Inflammatory macrophage treated with lipopolysaccharide for 1 hour (primary cell): ENCODE measurements at places on chromosomes 1 and 21.

DNA sequence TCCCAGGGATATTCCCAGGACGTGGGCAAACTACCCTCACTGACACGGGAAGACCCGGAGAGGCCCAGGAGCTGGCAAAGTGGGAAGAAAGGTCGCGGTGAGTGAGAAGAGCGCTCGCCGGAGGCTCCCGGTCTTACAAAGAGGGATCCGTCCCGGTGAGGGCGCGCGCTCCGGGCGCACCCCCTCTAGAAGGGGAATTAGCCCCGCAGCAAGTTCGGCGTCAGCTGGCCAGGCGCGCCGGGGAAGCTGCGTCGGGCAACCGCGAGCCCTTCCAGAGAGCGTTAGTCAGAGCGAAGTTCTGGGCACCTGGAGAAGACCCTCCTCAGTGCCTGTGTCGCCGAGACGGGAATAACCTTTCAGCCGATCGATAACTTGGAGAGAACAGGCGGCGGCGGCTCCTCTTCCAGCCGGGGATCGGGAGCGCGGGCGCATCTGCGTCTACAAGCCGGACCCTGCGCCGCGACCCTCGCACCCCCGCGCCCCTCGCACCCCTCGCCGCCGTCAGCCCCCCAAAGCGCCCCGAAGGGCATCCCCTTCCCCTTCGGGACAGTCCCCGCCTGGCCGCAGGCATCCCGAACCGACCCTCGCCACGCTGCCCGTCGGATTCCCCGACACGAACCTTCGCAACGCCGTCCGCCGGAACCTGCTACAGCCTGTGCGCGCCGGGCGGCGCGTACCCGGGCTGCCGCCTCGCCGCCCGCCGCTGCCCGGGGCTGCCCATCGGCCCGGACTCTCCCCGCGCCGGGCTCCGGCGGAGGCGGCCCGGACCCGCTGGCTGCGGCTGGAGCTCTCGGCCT, 485 bp downstream of the SIPA1L2 start:
- peak; percentile 29 for DNase-seq

DNA sequence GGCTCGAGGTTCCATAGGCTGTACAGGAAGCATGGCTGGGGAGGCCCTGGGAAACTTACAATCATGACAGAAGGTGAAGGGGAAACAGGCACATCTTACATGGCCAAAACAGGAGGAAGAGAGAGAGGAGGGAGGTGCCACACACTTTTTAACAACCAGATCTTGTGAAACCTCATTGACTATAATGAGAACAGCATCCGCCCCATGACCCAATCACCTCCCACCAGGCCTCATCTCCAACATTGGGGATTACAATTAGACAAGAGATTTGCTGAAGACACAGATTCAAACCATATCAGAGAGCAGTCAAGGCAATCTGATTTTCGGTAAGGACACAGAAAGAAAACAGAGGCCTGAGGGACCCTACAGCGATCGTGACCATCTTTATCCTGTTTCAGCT, 41.7 kb downstream of the TNFRSF9 start:
- DNase-seq: no peak

DNA sequence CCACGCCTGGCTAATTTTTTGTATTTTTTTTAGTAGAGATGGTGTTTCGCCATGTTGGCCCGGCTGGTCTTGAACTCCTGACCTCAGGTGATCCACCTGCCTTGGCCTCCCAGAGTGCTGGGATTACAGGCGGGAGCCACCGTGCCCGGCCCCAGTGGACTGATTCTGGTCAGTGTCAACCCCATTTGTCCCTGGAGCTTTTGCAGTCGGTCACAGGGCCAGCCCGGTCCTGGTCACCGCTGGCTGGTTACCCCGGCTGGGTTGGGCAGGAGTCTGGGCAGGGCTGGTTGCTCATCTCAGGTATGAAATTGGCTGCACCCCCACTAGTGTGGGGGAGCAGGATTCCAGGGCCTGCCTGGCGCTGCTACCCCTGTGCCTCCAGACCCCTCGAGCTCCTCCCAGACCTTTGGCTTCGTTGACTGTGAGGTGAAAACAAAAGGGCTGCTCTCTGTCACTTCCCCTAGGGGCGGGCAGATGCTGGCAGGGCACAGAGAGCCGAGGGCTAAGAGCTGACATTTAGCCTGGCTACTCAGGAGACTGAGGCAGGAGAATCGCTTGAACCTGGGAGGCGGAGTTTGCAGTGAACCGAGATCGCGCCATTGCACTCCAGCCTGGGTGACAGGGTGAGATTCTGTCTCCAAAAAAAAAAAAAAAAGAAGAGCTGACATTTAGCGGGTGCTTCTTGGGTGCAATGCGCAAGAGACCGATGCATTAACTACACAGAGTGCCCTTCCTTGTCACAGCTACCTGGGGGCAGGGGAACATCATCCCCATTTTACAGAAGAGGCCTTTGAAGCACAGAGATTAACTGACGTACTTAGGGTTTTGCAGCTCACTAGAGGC, 10.6 kb downstream of the TNFRSF1B start:
- DNase-seq: no peak

GRCh38 chr1:239185245-239185619, 201.1 kb upstream of the CHRM3 start:
- DNase-seq: no peak

- DNase-seq: no peak
Observed at GRCh38 chr1:157932069-157932468, 61.4 kb upstream of the KIRREL1 start.

DNA sequence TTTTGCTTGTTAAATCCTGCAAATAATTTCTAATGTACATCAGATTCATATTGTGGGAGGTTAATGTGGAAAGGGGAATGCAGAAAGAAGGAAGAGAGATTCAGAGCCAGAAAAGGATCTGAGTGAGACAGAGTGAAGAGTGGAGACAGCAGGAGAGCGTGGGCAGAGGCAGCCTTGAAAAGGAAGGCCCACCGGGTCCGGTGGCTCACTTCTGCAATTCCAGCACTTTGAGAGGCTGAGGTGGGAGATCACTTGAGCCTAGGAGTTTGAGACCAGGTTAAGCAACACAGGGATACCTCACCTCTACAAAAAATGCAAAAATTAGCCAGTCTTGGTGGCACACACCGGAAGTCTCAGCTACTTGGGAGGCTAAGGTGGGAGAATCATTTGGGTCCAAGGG, 222.0 kb upstream of the RAB4A start:
- no peak for DNase-seq

- DNase-seq: no peak
Observed at GRCh38 chr1:215044151-215044550, 38.4 kb upstream of the KCNK2 start.

DNA sequence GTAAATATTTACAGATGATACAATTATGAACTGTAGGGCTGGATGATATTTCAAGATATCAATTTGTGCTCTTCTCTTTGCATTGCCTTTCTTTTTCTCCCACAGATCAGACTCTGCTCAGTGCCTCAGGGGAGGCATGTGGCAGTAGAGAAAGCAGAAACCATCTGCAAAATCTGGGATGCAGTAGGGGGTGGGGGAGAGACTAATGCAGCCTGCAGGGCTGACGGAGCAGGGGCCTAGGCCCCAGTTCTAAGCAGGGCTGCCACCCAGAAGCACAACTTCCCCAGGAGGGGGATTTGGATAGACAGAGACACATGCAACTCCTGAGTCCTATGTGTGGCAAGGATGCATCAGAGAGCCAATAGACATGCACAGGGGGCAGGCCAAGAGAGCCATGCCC, 511.6 kb downstream of the SMYD3 start:
- no peak for DNase-seq

DNA sequence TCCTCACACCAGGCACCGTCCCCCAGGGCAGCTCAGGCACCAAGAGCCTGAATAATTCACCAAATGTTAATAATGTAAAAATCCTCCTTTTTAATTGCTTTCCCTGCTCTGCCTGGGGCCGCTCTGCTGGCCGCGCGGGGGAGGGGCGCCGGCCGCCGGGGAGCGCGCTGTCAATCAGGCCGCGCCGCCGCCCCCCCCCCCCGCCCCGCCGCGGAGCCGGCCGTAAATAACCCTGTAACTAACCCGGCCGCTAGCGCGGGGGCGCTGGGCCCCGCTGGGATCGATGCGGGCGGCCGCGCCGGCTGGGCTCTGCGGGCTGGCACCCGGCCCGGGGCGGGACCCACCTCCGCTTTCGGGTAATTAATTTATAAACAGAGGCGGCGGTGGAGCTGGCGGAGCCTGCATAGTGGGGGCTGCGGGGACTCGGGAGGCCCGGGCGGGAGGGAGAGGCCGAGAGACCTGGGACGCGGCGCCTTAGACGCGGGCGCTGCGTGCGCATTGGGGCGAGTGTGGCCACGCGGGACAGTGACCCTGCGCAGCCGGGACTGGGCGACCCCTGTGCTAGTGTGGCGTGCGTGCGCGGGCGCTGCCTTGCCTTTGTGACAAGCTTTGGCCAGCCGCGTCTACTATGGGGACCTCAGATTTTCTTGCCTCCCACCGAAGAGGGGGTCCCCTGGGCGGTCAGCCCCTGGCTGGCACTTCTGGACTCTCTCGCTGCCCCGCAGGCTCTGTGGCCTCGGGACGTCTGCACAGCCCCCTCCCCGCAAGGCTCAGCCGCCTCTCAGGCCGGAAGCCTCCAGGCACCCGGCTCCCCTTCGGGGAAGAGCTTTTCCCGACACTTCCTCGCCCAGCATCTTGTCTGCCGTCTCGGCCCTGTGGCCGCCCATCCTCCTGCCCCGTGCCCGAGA, 16.6 kb downstream of the SAMD11 start:
- no peak for DNase-seq

- DNase-seq: no peak
Observed at GRCh38 chr21:41916888-41917433, 36.9 kb downstream of the C2CD2 start.

- DNase-seq: no peak
Observed at GRCh38 chr1:222413436-222413835, 134.5 kb downstream of the HHIPL2 start.

- no peak for DNase-seq
Observed at GRCh38 chr1:117631359-117632160, 25.7 kb downstream of the TENT5C start.

- DNase-seq: peak; percentile 44
Observed at GRCh38 chr1:151494741-151495281, 16.4 kb upstream of the CGN start.

DNA sequence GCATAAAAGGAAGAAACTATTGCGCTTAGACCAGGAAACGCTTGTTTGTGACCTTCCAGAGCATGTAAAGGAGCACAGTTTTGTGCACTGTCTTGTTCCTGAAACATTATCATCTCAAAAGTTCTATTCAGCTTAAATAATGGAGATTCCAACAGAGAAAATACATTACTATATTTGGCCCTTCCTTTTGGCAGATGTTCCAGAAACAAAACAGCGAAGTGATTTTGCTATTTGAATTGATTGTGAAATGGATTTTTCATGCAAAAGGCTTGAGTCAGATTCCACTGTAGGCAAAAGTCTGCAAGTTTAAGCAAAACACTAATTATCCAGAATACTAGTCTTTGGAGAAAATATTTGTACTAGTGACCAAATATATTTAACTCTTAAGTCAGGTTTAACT, 80.3 kb upstream of the PTBP2 start:
- no peak for DNase-seq

- DNase-seq: peak; percentile 56
Observed at GRCh38 chr1:167720965-167721616, 691 bp upstream of the MPZL1 start.

DNA sequence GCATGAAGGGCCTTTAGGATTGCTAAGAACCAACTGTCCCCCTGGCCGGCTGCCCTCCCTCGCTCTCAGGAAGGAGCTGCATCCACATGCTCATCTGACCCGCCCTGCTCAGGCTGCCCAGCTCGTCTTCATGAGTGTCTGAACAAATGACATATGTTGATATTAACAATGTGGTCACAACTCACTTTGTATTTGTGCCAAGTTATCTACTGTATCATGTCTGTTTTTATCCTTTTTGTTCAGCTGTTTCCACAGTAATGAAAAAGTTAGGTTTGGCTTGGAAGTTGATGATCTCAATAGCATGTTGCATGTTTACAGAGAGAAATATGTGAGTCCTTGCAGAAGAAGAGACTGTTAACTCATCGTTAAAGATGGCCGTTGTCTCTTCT, 75.1 kb downstream of the PHTF1 start:
- no peak for DNase-seq

- no peak for DNase-seq
Observed at GRCh38 chr1:66266756-66267155, 267.2 kb upstream of the SGIP1 start.

DNA sequence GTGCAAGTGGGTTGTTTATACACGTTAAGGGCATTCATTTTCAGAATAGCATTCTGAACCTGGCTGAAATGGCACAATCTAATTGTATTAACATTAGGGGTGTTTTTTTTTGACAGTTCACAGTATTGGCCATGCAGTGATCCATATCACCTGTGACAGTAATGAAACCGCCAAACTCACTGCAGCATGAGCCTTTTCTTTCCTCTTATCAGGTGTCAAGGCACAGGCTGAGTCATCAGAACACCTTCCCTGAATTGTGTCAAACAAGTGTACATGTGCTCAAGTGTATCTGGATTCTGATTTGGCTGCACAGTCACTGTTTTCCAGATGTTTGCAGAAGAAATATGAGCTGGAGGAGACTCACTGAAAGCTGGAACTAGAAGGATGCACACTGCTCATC, 47.7 kb upstream of the C8B start:
- no peak for DNase-seq

GRCh38 chr1:155166471-155167165, 6.5 kb downstream of the KRTCAP2 start:
- no peak for DNase-seq

DNA sequence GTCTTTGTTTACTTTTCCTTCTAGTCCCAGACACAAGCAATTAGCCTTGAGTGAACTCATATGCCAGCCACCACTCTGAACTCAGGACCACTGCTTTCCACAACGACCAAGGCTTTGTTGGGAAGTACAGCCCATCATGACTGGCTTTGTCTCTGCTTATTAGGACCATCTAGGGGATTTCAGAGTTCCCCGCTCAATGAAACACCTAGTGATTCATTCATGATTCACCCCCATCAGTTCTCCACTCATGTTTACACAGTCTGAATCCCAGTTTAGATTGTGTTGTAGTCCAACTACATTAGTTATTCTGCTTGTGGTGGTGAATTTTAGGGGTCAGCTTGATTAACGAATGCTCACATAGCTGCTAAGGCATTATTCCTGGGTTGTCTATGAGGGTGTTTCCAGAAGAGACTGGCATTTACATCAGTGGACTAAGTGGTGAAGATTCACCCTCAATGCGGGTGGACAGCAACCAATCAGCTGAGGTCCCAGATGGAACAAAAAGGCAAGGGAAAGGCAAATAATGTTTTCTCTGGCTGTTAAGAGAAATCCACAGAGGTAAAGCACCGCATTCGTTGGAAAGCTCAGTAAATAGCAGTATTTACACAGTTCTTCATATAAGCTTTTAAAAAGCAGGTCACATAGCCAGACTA, 122.7 kb downstream of the RGS21 start:
- DNase-seq: no peak

DNA sequence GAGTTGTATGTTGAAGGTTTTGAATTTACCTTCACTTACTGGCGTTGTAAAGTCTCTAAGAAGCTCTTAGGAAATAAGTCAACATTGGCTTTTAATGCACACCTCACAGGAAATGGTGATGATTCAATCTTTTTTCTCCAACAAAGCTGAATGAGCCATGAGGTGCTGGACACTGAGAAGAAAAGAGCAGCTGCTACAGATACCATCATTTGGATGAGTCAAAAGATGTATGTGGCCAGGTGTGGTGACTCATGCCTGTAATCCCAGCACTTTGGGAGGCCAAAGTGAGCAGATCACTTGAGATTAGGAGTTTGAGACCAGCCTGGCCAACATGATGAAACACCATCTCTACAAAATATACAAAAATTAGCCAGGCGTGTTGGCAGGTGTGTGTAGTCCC, 3.3 kb upstream of the IL23R start:
- DNase-seq: no peak

- DNase-seq: no peak
Observed at GRCh38 chr1:55400508-55400907, 185.3 kb upstream of the USP24 start.

- DNase-seq: no peak
Observed at GRCh38 chr1:93631626-93632365, 49.8 kb downstream of the BCAR3 start.

- no peak for DNase-seq
Observed at GRCh38 chr1:54077359-54077758, 24.0 kb downstream of the TCEANC2 start.
